ENCODE measurements at places on chromosomes 3 and 15. TPM values are rescaled to one million over a fixed set of nuclear protein-coding genes. Genes with fewer than 3 reads are reported as not detected.

- DNase-seq, result no peak
Measured at GRCh38 chr3:142602619-142603385, 6.6 kb downstream of the PLS1 start.

Gene RNF168
- 15.1 TPM for total RNA-seq

GRCh38 chr15:48555241-48555881 is 90.1 kb downstream of the FBN1 start:
- DNase-seq, result no peak

GRCh38 chr15:74845208-74845568 is 2.2 kb upstream of the ULK3 start:
- DNase-seq, result no peak

Gene SLC28A2
- not detected for total RNA-seq

- DNase-seq, result no peak
Measured at GRCh38 chr15:86115145-86115801, 35.6 kb downstream of the AGBL1 start.

DNA sequence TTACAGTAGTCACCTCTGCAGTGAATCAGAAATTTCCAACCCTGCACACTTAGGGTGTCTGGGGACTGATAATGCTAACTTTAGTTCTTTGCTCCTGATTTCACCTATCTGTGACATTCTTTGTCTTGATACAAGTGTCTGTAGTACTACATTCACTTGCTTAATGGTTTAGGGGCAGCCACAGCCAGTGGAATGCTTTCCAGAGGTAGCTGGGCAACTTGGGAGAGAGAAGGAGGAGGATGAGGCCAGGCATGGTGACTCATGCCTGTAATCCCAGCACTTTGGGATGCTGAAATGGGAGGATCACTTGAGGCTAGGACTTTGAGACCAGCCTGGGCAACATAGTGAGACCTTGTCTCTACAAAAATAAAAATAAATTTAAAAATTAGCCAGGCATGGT is 8.5 kb downstream of the BAHD1 start:
- no peak for DNase-seq

Gene FETUB
- total RNA-seq, result not detected

DNA sequence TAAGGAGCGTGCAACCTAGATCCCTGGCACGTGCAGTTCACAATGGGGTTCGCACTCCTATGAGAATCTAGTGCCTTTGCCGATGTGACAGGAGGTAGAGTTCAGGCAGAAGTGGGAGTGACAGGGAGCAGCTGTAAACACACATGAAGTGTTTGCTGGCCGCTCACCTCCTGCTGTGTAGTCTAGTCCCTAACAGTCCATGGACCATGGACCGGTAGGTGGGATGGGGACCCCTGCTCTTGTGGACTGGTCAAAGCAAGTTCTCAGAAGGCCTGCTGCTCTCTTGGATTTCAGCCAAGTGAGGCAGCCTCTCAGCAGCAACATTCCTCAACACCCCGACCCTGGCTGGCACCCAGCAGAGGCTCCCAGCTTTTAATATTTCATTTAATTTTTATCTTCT is 58.2 kb upstream of the SNRPA1 start:
- DNase-seq, result no peak

Gene SPATA12
- 0.18 TPM for total RNA-seq

DNA sequence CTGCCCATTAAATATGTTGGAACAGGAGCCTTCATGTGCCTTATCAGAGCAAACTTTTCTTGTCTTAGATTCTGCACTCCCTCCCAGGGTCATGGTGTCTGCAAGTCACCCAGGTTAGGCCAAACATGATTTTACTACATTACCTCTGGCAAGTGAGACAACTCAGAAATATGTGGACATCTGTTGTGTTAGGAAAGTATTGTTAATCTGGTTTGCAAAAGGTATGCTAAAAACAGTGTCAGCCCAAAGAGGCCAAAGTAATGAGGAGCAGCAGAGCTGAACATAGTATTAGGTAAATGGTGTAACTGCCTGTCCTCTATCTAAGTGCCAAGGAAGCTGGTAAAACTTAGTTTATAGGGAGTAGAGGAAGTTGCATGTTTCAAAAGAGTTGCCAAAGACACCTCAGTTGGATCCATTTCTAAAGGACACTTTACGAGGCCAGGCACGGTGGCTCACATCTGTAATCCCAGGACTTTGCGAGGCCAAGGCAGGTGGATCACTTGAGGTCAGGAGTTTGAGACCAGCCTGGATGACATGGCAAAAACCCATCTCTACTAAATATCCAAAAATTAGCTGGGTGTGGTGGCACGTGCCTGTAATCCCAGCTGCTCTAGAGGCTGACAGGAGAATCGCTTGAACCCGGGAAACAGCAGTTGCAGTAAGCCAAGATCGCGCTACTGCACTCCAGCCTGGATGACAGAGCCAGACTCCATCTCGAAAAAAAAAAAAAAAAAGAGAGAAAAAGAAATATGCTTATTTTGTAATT is 22.5 kb upstream of the PPIB start:
- DNase-seq, result no peak

GRCh38 chr3:63294332-63294731 is 16.2 kb downstream of the SYNPR start:
- DNase-seq, result no peak

All from glomerular endothelial cell (primary cell).